ENCODE measurements at places on chromosomes 4 and X.

GRCh38 chr4:80610845-80611677 is 275.5 kb downstream of the CFAP299 start:
- DNase-seq: peak; percentile 8

GRCh38 chr4:78553529-78554060 is 2.0 kb downstream of the ANXA3 start:
- DNase-seq: no peak

- DNase-seq: no peak
Measured at GRCh38 chr4:185127021-185127925, 15.8 kb upstream of the SLC25A4 start.

GRCh38 chrX:133749370-133749769 is 236.0 kb downstream of the GPC3 start:
- no peak for DNase-seq

DNA sequence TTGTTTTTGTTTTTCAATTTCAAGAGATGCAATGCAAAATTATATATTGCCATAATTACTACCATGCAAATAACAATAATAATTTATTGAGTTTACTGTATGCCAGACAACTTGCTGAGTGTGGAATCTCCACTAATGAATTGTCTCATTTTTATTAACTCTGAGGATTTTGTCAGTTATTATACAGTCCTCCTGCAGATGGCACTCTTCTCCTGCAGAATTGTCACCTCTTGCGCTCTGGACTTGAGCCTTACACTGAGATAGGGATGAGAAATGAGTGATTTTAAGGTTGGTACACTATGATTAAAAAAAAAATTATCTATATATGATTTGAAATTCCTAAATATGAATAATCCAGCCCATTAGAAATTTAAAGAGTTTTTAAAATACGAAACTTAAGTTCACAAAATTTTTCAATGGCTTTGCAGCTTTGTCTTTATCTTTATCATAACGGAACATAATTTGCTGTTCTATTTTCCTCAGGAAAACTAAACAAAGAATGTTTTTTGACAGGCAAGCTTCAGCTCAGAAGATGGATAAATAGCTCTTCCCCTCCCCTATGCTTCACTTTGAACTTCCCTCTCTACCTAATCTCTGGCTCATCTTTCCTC is 12.7 kb upstream of the PAQR3 start:
- DNase-seq: peak; percentile 28

GRCh38 chr4:107896646-107897045 is 34.7 kb upstream of the CYP2U1 start:
- no peak for DNase-seq

GRCh38 chr4:83179205-83179604 is 64.7 kb upstream of the PLAC8 start:
- no peak for DNase-seq

- DNase-seq: no peak
Measured at GRCh38 chr4:37977471-37978247, 17.5 kb downstream of the PTTG2 start.

DNA sequence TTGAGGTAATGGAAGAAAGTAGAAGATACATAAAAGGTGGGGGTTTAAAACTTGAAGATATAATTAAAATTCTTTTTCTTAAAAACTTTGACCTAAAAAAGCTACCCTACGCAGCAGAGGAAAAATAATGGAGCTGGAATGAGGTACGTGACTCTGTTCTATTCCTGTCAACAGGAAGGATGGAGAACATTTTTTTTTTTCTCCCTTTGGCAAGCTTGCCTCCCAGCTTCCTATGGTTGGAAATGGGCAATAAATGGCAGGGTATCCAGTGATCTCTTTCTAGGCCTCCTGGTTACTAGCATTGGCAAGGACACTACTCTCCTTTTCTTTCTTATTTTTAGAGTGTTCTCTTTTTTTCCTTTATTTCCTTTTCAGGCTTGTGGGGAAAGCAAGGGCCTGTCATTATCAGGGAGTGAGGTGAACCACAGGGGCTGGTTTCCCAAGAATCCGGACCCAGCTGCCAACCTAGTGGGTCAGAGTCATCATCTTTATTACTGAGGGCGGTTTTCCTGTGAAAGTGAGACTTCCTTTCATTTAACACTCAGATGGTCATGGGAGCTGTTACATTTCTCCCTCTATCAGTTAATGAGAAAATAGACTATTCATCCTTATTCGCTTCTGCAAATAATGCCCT is 224.6 kb downstream of the SPRY1 start:
- DNase-seq: peak; percentile 71

DNA sequence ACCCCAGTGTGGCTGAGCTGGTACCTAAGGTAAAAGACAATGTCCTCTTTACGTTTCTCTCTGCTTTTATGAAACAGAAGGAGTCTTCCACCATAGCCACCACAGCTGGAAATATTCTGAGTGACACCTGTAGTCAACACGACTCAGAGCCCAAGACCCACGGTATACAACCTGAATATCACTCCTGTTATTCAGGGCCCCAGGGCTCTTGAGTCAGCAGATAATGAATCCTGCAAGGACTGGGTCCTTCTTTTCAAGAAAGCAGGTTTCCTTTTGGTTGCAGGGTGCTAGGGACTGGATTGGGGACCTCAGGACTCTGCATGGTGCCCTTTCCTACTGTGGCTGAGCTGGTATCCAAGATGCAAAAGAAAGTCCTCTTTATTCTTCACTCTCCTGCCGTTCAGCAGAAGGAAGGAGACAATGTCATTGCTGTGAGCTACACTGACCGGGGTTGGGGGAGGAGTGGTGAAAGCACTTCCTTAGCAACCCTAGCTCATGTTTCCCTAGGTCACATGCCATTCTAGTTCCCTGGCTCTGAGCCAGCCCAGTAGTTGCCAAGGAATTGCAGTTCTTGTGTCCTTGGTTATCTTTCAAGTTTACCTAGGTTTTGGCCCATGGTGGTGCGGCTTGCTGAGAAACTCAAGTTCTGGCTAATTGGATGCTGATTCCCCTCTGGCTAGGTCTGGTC is 23.7 kb upstream of the UNC5C start:
- DNase-seq: no peak

GRCh38 chr4:61149278-61149677 is 50.8 kb upstream of the ADGRL3 start:
- DNase-seq: no peak

DNA sequence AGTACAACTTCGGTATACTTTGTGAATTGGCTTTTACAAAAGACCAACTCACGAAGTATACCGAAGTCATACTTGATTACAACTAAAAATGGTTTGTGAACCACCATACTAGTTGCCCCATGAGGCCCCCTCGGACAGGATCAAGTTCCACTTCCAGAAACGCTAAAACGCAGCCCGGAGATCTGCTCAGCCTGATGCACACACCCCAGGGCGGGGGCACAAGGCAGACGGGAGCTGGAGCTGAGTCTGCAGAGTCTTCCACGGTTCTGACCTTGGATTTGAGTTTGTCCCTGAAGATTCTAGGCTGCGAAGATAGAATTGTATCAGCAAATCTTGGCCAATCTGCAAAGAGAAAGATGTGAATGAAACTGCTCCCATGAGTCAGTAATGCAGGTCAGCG is 118.1 kb downstream of the SORCS2 start:
- DNase-seq: no peak
